Tibial nerve (tissue), 4 donors: ENCODE measurements at places on chromosomes 4 and X.
A peak's percentile ranks its signal among the peaks of the same experiment; 100 is the strongest.

DNA sequence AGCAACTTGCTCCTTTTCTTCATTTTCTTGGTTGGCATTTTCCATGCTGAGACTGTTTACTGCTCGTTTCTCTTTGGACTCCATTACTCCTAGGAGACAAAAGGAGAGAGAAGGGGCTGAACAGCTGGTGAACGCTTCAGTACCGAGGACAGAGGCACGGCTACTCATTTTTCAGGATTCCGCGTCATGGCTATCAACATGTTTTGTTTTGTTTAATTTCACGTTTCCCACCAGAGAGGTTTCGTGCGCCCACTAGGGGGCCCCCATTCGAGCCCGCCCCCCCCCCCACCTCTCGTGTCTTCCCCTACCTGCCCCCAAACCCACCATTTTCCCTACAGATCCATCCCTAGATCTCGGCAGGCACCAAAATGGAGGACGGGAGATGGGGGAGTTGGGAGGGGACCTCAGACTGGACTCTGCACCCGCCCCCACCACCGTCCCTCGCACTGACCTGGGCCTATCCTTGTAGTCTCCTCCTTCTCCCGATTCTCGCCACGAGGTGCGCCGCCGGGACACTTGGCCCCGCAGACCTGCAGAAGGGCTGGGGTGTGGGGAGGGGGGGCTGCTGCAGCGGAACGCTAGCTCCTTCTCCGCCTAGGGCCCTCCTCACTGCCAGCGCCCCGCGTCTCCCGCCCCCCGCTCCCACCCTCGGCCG lies 653 bp downstream of the BEX1 start:
- no peaks in the 10 kb centered on the region for H3K4me1 ChIP-seq
- no peaks in the 10 kb centered on the region for H3K36me3 ChIP-seq
- no peaks in the 10 kb centered on the region for H3K27me3 ChIP-seq
- peak overlapping the region; percentile 5 for H3K4me3 ChIP-seq
- no peak overlapping the region for H3K27ac ChIP-seq

DNA sequence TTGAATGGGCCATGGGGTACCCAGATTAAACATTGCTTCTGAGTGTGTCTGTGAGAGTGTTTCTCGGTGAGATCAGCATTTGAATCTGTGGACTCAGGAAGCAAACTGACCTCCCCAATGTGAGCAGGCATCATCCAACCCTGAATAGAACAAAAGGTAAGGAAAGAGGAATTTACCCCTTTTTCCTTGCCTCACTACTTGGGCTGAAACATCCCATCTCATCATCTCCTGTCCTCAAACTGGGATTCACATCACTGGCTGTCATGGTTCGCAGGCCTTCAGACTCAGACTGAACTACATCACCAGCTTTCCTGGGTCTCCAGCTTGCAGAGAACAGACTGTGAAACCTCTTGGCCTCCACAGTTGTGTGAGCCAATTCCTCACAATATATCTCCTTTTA lies 47.1 kb downstream of the TEC start:
- H3K4me3 ChIP-seq, result no peak overlapping the region
- no peaks in the 10 kb centered on the region for H3K27me3 ChIP-seq
- no peak overlapping the region for H3K27ac ChIP-seq
- H3K36me3 ChIP-seq, result peaks cover 8% of the 10 kb centered on the region
- H3K4me1 ChIP-seq, result no peaks in the 10 kb centered on the region
- DNase-seq, result no peak

GRCh38 chrX:10952619-10953018 lies 158.5 kb upstream of the HCCS start:
- no peaks in the 10 kb centered on the region for H3K36me3 ChIP-seq
- H3K27me3 ChIP-seq, result no peaks in the 10 kb centered on the region
- no peaks in the 10 kb centered on the region for H3K4me1 ChIP-seq

DNA sequence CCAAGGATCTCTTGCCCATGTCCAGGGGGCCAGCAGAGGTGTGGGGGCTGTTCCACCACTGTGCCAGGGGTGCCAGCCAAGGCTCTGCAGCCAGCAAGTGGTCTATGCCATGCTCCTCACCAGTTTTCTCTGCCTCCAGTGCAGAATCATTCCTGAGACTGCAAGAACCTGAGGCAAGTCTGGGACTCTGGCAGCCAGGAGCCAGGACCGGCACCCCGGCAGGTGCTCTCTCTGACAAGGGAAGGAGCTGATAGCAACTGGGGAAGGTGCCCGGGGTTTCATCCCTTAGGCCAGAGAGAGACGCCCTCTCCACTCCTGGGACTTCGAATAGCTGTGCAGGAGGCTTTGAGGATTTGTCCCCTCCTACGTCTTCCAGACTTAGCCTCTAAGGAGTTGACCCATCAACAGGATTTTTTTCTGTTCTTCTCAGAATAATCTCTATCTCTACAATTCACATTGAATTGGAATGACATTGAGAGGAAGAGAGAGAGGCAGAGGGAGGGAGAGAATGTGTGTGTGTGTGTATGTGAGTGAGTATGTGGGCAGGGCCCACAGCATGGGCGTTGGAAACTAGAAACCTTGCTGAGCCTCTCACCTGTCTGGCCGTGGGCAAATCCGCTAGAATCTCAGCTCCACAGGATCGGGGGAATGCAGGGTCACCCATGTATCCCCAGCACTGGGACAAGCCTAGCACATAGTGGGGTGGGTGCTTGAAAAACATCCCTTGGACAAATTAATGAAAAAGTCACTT lies 74.5 kb upstream of the AFAP1 start:
- H3K4me1 ChIP-seq, result no peaks in the 10 kb centered on the region
- no peaks in the 10 kb centered on the region for H3K27me3 ChIP-seq
- H3K36me3 ChIP-seq, result no peaks in the 10 kb centered on the region
- DNase-seq, result no peak
- H3K4me3 ChIP-seq, result no peak overlapping the region
- H3K27ac ChIP-seq, result no peak overlapping the region

DNA sequence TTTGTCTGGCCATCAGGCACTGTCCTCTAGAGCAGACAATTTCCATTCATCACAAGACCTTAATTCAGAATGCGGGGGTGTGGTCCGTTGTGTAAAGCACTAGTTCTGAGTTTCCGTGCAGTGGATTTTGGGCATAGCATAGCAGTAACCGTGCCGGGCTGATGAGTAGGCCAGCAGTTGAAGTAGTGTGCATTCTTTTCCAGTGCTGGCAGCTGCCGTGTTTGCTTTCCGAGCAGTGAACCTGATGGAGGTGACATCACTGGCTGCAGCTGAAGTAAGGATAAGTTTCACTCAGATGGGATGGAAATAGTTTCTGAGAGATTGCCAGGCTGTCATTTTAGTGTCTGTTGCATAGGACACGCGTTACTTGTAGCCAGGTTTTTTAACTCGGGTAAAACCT lies 107.0 kb upstream of the STIM2 start:
- DNase-seq, result no peak
- H3K27ac ChIP-seq, result no peak overlapping the region
- no peaks in the 10 kb centered on the region for H3K4me1 ChIP-seq
- H3K27me3 ChIP-seq, result no peaks in the 10 kb centered on the region

DNA sequence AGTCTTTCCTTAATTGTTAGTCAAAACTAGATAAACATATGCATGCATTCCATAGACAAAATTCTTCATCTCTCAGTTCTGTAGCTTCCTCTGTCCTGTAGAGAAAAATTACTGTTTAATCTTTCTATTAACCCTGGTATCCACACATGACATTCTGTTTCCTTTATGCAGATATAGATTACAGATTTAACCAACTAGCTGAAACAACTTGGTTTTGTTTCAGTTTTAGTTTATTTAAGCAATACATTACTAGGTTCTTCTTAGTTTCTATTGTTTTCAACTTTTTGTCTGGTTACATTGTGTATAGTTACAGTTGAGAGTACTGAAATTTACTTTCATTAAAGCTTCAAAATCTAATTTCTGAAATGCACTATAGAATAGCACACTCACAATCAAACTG lies 933.9 kb upstream of the EPHA5 start:
- no peak overlapping the region for H3K27ac ChIP-seq
- no peaks in the 10 kb centered on the region for H3K36me3 ChIP-seq
- no peaks in the 10 kb centered on the region for H3K4me1 ChIP-seq
- no peak overlapping the region for H3K4me3 ChIP-seq
- DNase-seq, result no peak
- H3K27me3 ChIP-seq, result no peaks in the 10 kb centered on the region

DNA sequence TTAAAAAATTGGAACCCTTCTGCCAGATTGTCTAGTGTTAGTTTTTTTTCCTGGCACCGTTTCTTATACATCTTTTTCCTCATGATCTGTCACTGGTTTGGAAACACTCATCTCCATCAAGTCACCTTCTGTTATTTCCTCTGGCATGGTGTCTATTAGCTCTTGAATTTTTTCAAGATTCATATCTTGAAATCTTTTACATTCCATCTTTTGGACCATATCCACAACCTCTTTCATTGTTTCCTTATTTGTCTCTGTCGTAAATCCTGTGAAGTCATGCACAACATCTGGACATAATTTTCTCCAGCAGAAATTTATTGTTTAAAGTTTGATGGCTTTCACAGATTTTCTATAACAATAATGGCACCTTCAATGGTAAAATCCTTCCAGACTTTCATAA lies 10.2 kb upstream of the TMEM185A start:
- no peak overlapping the region for H3K4me3 ChIP-seq
- no peaks in the 10 kb centered on the region for H3K4me1 ChIP-seq
- no peaks in the 10 kb centered on the region for H3K27me3 ChIP-seq

- H3K27ac ChIP-seq, result no peak overlapping the region
- DNase-seq, result no peak
- H3K4me3 ChIP-seq, result no peak overlapping the region
- H3K4me1 ChIP-seq, result no peaks in the 10 kb centered on the region
- no peaks in the 10 kb centered on the region for H3K27me3 ChIP-seq
Observed at GRCh38 chr4:79273915-79274314, 51.9 kb downstream of the NAA11 start.

- no peaks in the 10 kb centered on the region for H3K36me3 ChIP-seq
- no peak overlapping the region for H3K27ac ChIP-seq
- no peaks in the 10 kb centered on the region for H3K27me3 ChIP-seq
- DNase-seq, result no peak
- H3K4me3 ChIP-seq, result no peak overlapping the region
Observed at GRCh38 chr4:148060264-148061140, 328.6 kb downstream of the ARHGAP10 start.
